ENCODE measurements at places on chromosomes 3 and 15.

- DNase-seq: no peak
Observed at GRCh38 chr3:10309736-10310135, 11.2 kb downstream of the SEC13 start.

DNA sequence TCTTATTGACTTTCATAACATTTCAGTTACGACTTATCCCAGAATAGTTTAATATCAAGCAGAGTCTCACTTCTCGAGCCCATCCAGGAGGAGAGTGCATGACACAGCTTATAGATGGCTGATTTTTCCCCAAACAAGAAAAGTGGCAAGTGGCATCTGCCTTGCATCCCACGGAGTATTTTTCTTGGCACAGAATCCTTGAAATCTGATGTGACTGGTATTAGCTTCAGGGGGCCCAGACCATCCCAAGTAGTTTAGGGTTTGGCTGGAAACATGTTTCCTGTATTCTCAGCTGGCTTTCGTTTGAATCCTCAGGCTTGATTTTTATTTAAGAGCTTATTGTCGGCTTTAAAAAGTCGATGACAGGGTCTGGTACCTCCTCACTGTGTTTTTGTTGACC is 20.7 kb upstream of the FBXL22 start:
- DNase-seq: no peak

GRCh38 chr3:97937205-97937604 is 35.0 kb downstream of the RIOX2 start:
- DNase-seq: no peak

DNA sequence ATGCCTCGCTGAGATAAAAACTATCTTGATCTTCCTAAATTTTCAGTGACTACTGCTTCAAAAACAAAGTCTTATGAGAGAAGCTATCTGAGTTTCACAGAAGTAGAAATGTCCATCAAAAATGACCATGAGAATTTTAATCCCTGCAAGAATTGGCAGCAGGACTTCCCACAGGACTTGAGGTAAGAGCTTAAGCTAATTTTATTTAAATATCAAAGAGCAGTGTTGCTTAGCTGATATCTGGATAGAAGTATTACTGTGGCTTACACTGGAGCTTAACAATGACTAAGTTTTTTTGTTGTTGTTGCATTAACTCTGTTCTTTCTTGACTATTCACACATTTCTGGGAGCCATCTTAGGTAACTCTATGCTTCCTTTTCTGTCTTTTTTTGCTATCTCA is 60.8 kb upstream of the EPHA3 start:
- no peak for DNase-seq

GRCh38 chr3:40096661-40097111 is 212.8 kb upstream of the EIF1B start:
- DNase-seq: no peak

DNA sequence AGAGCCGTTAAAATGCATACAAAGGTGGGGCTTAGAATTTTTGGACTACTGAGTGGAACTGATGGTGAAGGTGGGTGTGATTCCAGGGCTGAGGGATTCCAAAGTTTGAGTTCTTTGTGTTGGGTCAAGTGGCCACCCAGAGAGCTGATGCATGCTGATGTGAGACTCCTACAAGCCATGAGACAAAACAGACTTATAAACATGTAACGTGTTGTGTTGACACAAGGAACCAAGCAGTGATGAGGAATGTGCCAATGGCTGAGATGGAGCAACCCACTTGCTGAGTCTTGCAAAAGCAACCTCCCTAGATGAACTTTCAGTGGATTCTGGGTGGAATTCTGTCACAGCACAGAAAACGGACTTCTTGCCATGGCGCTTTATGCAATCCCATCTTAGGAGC is 289.0 kb downstream of the TLE3 start:
- DNase-seq: no peak

DNA sequence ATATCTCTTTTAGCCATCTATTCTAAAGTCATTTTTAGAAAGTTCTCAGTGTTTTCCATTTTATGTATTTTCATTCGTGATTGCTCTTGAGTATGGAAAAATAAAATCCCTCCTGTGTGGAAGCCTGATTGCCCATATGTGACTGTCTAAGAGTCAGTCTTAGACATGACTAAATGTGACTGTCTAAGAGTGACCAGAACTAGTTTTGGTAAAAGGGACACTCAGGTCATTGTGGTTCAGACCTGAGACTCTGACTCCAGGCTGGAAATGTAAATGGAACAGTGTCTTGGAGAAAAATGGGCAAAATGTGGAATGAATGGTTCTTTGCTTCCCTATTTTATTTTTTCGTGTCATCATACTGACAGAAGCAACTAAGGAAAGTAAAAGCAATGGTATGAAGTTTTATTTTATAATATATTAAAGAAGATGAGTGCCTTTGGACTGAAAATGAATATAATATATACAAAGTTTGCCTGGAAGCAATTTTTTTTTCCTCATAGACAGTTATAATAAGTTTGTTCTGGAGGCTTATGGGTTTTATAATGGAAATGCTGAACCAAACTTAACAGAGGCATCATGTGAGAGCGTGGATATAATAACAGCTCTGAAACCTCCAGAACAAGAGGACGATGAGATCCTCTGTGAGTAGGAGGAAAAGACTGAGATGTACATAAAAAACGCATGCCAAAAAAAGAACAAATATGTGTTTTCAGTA is 264.4 kb downstream of the ZPLD1 start:
- DNase-seq: no peak

DNA sequence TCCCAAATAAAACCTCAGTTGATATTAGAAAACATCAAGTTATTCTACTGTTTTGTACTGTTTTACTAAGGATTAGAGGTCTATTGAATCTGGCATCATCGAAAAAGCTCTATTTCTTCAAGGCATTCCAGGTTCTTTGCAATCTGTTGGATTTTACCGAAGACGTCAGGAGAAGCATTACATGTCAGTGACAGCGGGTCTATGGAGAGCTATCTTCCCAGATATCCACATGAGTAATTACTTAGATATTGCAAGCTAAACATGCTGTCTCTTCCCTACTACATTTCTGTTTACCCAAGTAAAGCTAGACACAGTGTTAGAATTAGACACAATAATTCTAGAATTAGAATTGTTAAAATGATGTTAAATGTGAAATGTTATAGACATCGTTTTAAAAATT is 10.8 kb upstream of the GOLGA6L2 start:
- no peak for DNase-seq

DNA sequence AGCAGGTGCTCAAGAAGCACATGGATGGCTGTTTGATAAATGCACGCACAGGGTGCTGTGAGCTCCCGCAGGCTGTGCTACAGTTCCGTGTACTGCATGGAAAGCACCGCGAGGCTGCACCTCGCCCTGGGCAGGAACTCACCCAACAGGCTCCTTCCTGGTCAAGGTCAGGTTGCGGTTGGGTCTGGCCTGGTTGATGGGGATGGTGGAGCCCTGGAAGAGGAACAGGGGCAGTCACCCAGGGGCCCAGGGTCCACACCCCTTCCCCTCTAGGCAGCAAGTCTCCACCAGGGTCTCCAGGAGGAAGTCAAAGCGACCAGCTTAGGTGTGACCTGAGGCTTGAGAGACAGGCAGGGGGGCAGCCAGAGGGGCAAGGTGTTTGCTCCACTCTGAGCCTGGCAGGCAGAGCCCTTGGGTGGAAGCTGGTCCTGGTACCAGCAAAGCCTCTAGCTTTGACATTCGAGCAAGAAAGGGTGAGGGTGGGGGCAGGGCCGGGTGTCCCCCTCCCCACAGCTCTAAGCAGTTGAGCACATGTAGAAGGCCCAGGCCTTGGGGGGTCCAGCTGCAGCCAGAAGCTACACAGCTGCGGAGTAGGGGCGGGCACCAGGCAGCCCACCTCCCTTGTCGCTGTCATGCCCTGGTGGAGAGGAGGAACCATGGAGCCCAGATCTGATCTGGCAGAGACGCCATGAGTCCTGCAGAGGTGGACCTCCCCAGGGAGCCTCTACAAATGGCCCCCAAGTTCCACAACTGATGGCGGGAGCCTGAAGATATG is 46.3 kb upstream of the SLC41A3 start:
- no peak for DNase-seq

- DNase-seq: no peak
Observed at GRCh38 chr15:34782901-34783300, 12.4 kb downstream of the ACTC1 start.

- no peak for DNase-seq
Observed at GRCh38 chr3:179608931-179609720, 4.5 kb downstream of the NDUFB5 start.

DNA sequence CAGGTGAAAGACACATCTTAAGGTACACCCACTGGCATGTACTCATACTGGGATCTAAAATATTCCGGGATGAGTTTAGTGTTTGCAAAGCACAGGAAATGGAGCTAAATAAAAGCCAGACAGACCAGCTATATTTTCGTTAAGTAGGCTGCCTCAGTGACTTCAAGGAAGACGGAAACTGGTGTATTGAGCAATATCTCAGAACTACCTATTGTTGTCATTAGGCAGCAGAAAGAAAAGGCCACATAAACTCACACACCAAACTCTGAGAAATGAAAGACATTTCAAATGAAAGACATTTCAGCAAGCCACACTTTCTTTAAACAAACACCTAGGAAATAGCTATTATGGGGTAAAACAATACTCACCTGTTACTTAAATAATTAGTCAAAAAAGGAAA is 761.7 kb upstream of the SEMA6D start:
- DNase-seq: no peak

- DNase-seq: no peak
Observed at GRCh38 chr15:80732167-80732566, 37.1 kb downstream of the ABHD17C start.

DNA sequence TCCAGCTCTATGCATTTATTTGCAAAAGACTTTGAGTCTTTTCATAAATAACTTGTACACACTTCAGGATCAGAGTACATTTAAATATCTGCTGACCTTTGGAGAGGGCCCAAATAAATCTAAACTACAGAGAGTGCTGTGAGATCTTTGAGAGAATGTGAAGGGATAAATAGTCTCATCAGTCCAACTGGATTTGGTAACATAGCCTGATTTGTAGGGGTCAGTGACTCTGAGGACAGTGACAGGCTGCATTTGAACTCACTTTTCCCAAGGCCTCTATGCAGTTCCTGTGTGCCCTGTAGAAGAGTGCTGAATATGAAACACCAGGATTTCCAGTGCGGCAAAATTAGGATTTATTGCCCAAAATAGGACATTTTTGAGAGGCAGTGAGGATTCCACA is 136.2 kb downstream of the ZPLD1 start:
- DNase-seq: no peak

GRCh38 chr3:58530354-58530865 is 6.6 kb downstream of the ACOX2 start:
- no peak for DNase-seq

DNA sequence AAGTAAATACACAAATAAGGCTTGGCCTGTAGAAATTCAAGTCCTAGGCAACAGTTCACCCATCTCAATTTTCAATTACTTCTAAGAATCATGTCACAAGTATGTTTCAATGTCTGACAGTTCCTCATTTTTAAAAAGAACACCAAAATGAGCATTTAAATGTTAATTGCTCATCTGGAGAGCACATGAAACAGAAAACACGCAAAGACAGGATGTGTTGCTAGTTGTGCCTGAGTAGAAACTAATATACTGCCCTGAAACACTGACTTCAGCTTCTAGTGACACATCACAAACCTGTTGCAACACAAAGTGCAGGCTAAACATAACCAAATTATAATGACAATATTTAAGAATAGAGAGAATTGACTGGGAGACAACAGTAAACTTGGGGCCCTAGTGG is 167.3 kb upstream of the THBS1 start:
- no peak for DNase-seq

DNA sequence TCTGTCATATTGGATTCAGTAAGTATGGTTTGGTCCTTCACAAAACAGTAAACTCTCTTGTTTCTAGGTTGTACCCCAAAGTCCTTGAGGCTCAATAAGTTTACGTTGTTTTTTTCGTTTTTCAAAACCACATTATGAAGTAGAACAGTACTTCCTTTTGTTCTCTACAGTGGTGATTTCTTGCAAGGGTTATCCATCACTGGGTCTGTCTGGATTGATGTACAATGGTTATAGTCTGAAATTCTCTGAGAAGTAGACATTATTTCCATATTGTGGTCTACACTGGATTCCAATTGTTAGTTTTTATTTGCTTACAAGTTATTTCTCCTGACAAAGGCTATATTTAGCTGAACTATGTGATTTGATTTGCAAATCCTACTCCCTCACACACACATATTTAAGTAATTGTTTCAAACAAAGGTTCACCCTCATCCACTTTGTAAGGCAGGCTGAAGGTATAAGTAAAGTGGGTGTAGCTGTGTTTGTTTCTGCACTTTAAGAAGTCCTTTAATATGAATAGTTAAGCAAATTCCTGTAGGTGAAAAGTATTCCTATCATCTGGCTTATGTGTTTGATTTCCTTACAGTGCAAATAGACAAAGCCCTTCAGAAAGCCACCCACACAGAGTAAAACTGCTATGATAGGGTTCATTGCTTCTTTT is 64.2 kb upstream of the MME start:
- DNase-seq: no peak

DNA sequence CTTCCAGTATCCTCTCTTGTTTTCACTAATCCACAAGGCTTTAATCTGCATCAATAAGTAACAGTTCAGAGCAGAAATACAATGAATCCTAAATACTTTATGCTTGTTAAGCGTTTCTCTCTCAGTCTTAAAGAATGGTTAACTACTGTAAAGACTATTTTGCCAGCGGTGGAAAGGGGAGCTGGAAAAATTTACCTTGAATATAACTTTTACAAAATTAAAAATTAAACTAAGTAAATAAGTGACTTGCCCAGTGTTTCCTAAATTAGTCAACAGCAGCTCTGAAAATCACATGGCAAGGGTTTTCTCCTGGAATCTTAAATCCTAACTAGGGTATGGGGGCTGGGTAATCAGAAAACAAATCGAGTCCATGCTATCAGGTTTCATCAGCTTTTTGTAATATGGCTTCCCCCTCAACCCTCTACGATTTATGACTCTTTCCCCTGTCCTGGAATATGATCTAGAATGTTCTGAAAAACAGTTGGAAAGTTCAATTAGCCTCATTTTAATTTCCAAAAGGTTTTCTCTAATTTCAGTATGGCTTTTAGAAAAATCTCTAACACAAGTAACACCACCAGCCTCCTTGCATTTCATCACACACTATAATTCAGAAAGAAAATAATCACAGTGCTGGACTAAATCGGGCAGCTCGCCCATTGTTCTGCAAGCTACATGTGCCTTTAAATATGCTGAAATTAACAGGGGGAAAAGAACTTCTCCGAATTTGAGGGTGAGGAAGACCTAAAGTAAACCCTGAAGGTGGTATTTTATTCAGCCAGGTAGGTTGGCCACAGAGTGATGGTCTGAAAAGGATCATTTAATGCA is 133.5 kb downstream of the ADAMTS9 start:
- DNase-seq: no peak

GRCh38 chr15:94584833-94585244 is 353.5 kb downstream of the MCTP2 start:
- DNase-seq: no peak

DNA sequence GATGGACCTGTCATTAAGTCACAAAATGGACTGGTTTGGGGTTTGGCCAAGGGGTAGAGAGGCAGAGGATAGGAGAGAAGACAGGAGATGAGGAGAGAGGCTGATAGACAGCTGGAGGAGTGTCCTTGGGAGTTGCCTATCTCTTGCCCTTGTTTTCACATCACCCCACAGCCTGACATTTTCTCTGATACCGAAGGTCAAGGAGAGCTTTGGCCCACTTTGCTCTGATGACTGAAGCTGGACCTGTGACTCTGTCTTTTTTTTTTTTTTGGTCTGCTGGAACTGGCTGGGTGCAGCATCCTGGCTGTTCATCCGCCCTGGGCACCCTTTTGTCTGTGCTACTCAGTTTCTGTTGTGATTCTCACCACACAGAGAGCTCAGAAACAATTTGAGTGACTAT is 5.1 kb downstream of the GPD1L start:
- DNase-seq: no peak

All from activated CD8-positive, alpha-beta memory T cell treated with anti-CD3 and anti-CD28 coated beads for 1 hour (primary cell).